Activated naive CD8-positive, alpha-beta T cell treated with anti-CD3 and anti-CD28 coated beads, Interleukin-2, amount 10 ng/mL, durations not matched to agents 7 days and 5 days (primary cell): ENCODE measurements at places on chromosomes 3 and 15.

- H3K27me3 ChIP-seq = peaks cover 33% of the 10 kb centered on the region
- H3K4me3 ChIP-seq = no peak overlapping the region
- peaks cover 6% of the 10 kb centered on the region for H3K4me1 ChIP-seq
- no peak overlapping the region for H3K27ac ChIP-seq
These were observed 7.3 kb downstream of the CCDC33 start for GRCh38 chr15:74243431-74243830.

DNA sequence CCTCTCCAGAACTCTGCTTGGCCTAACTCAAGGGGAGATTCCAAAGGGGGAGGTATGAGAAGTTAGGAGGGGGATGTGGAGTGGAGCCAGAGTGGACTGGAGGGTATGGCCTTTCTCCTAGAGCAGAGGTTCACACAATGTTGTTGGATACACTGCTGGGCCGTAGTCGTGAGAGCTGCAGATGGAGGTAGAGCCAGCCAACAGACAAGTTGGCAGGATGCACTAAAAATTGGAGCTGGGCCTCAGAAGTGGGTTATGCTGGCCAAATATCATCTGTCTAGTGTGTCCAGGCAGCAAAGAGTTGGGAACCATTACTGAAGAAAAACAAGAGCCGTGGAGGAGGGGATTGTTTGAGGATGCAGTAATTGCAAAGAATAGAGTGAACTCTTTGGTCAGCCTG is 27.7 kb upstream of the LRRFIP2 start:
- no peak overlapping the region for H3K27ac ChIP-seq
- H3K4me1 ChIP-seq = no peaks in the 10 kb centered on the region
- H3K4me3 ChIP-seq = no peak overlapping the region
- H3K36me3 ChIP-seq = no peaks in the 10 kb centered on the region

DNA sequence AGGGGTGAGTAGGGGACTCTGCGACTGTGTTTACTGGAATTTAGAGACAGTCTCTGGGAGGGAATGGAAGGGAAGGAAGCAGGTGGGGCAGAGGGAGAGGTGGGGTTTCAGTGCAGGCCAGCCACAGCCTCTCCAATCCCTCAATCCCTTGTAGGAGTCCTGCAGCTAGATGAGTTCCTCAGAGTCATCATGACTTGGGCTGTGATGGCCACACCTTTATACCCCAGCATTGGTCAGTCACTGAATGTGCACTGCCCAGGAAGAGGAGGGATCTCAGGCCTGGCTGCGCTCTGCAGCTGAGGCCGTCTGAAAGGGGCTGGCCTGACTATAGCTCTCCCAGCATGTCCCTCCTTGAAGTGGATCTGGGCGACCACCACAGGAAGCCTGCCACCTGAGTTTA is 67.3 kb upstream of the GLCE start:
- no peak overlapping the region for H3K4me3 ChIP-seq
- H3K27me3 ChIP-seq = peaks cover 15% of the 10 kb centered on the region
- no peaks in the 10 kb centered on the region for H3K36me3 ChIP-seq
- H3K27ac ChIP-seq = no peak overlapping the region
- DNase-seq = no peak

DNA sequence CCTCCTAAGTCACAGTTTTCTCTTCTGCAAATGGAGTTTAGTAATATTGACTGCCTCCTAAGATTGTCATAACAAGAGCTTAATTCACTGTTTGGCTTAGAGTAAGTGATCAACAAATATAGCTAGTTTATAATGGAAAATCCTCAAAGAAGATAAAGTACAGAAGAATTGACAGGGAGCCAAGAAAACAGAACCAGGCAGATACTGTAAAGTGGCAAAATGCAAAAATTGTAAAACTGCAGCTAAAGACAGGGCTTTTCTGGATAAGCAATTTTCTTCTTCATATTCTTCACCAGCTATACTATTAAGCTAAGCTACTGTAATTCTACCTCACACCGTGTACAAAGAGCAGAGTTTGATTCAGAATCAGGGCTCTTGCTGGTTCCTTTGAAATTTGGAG is 148.6 kb downstream of the ARPP21 start:
- H3K4me3 ChIP-seq = no peak overlapping the region
- no peaks in the 10 kb centered on the region for H3K36me3 ChIP-seq
- no peaks in the 10 kb centered on the region for H3K27me3 ChIP-seq
- no peak overlapping the region for H3K27ac ChIP-seq
- H3K4me1 ChIP-seq = no peaks in the 10 kb centered on the region

DNA sequence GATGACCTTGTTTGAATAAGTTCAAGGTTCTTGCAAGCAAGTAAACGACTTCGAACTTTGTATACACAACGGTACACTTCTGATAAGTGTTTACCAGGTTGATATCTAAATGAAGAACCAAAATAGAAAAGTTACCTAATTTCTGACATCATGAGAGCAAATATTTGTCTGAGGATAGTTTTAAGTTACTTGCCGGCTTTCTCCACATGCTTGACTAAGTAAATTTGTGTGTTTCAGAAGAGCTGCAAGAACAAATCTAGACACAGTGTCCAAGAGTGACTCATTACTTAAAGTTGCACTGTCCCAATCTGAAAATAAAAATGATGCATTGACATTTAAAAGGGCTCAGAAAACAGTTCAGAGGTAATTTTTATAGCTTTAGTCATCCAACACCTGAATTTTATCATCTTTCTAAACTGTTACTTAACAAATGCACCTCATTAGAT is 115.1 kb downstream of the HERC1 start:
- peaks cover 4% of the 10 kb centered on the region for H3K4me1 ChIP-seq
- no peak for DNase-seq
- no peaks in the 10 kb centered on the region for H3K27me3 ChIP-seq
- H3K4me3 ChIP-seq = no peak overlapping the region
- H3K36me3 ChIP-seq = peaks cover 23% of the 10 kb centered on the region

- H3K4me1 ChIP-seq = peaks cover 11% of the 10 kb centered on the region
- H3K36me3 ChIP-seq = no peaks in the 10 kb centered on the region
- H3K27ac ChIP-seq = no peak overlapping the region
- H3K4me3 ChIP-seq = no peak overlapping the region
- peaks cover 49% of the 10 kb centered on the region for H3K27me3 ChIP-seq
These were observed 1.8 kb upstream of the P2RY1 start for GRCh38 chr3:152833089-152833488.

GRCh38 chr15:82133251-82133650 is 87.4 kb upstream of the MEX3B start:
- DNase-seq = no peak
- H3K4me3 ChIP-seq = no peak overlapping the region
- H3K27me3 ChIP-seq = no peaks in the 10 kb centered on the region
- peaks cover 14% of the 10 kb centered on the region for H3K36me3 ChIP-seq
- no peak overlapping the region for H3K27ac ChIP-seq
